ENCODE measurements at places on chromosomes 1 and 21.

DNA sequence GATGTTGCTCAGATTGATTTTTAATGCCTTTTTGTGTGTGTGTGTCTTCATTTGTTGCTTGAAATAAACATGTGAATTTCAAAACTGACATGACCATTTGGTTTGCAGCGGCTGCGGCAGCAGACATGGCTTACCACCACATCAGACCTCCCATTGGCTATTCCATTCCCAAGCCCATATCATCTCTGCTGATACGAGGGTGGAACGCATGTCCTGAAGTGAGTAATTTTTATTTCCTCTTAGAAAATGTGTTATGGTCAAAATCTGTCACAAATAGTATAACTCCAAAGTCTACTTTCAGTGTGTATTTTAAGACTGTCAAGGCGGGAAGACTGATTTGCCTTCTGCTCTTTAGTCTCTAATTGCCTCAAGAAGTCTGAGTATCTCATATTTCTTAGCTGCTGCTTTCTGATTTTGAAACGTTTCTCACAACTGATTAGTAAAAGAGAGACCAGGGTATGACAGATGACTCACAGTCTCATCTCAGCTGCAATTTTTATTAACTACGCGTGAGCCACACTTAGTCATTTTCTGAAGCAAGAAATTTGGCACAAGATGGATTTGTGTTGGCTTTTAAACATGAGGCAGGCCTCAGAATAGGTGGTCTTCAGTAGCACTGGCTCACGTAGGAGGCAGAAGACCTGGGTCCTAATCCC lies 49.0 kb downstream of the LRRC53 start:
- peak; percentile 13 for DNase-seq

DNA sequence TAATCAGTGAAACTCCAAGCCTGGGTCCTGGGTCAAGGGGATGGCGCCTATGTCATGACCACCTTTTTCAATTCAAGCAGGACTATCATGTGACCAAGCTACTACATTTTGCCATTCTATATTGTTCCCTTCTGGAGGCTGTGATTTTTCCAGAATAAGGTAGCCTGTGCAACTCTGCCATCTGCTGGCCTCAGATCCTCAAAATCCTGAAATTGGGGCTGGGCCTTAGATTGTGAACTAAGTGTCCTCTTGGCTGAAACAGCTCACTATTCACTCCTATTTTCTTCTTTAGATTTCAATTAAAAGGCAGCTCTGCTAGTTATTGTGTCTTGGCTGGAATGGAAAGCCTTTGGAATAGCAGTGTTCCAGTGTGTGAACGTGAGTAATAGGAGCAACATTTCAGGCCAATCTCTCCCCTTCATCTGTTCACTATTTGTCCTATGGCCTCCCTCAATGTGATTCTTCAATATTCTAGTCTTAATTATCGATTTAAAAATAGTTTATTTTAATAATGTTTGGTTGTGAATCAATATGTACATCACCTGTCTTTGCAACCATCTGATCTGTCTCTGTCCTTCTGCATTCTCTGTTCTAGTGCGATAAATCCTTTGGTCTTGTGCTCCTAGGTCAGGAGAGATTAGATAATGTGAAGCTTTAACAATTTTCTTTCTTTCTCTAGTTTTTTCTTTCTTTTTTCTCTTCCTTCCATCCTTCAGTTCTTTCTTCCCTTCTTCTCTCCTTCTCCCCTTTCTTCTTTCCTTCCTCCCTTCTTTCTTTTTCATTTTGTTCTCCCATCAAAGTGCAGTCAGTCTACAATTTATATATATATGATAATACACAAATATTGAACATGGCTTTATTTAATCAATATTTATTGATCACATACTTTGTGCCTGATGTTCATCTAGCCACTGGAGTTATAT lies 69.8 kb downstream of the CR1 start:
- DNase-seq: no peak

- no peak for DNase-seq
These were observed 3.0 kb upstream of the NFIA start for GRCh38 chr1:61079296-61079897.

DNA sequence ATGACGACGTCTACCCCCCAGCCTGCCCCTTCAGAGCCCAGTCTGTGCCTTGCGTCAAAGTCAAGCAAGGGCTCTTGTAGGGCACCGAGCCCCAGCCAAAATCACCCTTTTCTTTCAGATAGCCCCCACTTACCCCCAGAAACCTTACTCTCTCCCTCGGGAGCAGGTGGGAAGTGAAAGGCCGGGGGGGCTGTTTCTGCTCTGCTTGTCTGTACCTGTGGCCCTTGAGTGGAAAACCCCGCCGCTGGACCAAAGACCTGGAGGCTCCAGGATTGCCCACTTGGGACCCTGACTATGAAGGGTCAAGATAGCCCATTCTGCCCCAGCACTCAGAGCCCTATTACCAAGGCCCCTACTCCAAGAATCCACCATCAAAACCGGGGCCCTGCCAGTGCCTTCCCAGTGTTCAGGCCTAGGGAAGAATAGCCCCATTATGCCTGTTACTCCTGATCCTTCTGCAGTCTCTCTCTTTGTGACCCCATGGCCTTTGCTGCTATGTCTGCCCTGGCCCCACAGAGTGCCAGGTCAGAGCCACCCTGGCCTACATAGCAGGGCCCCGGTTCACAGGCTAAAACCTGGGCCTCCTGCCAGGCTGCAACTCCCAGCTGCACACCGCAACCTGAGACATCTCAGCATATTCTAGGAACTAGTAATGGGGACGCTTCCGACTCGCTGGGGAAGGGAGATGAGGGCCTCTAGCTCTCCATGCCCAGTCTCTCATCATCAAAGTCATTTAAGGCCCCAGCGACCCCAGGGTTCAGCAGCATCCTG lies 22.2 kb upstream of the HPDL start:
- no peak for DNase-seq

DNA sequence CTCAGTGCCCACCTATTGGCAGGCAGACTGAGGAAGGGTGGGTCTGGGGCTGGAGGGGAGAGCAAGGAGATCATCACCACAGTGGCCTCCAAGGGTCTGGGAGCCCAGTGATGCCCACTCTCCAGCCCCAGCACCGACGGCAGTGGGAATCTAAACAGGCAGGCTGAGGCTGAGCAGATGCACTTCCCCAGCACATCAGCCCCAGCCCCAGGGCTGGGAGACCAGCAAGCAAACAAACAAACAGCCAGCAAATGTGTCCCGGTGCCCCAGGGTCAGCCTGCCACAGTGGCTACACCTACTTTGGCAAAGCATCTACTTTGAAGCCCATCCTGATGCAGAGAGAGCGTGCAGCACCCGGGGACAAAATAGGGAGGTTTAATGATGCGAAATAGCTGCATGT lies 216.3 kb upstream of the ZC3H12A start:
- DNase-seq: no peak

DNA sequence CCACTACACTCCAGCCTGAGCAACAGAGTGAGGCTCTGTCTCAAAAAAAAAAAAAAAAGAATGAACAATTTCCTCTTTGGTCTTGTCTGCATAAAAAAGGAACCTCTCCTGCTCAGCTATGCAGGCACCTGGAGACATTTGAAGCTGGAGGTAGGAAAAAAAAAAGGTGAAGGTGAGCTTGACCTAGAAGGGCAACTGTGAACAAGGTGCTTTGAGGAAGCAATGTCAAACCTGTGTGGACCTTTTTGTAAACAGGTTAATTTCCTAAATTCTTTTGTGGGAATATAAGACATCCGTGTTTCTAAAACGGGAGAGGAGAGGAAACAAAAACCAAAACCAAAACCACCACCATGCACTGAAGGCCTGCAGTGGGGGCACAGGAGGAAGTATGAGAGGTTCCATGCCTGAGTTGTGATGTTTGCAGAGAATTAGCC lies 77.5 kb downstream of the SLC45A1 start:
- DNase-seq: no peak

GRCh38 chr1:199449221-199449620 lies 578.3 kb upstream of the NR5A2 start:
- no peak for DNase-seq

GRCh38 chr1:80064524-80064923 lies 1058.0 kb upstream of the ADGRL4 start:
- DNase-seq: peak; percentile 59

GRCh38 chr1:32693455-32694174 lies 9.0 kb downstream of the SYNC start:
- DNase-seq: no peak

DNA sequence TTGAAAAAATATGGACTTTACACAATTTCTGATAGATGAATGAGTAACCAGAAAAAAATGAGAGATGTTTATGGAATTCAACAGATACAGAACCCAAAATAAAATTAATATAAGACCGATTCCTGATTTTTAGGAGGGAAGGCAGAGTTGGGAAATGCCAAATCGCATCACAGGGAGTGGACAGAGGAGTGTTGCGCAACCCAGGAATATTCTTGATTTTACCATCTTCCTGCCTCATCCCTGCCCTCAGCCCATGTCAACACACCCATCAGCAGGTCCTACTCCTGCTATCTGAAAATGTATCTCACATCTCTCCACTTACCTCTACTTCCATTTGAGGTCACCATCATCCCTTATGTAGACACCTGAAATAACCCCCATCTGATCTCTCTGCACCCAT lies 221.0 kb downstream of the DSCAM start:
- DNase-seq: no peak

DNA sequence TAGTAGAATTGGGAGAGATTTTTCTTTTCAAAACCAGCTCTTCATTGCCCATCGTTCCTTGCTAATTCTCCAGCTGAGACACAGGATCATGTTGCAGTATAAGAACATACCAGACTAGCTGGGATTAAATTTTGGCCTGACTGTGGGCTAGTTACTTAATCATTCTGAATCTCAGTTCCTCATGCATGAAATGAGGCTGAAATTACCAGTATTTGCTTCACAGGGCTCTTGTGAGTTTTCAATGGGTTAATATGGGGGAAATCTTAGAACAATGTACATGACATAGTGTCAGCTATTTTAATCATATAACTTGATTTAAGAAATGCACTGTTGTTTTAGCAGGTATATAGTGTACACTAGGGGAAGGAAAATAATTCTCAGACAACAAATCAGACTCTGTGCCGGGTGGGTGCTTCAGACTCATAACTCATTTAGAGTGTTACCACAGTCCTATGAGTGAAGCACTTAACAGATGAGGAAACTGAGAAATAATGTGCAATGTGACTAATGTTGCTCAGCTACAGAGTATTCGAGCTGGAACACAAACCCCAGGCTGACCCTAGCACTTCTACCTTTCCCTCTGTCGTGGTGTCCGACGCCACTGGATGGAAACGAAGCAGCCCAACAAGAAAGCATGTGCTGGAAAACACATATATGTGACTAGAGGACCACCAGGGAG lies 137.6 kb upstream of the SGIP1 start:
- no peak for DNase-seq

- DNase-seq: no peak
These were observed 177.0 kb downstream of the NPHP4 start for GRCh38 chr1:5815211-5815610.

DNA sequence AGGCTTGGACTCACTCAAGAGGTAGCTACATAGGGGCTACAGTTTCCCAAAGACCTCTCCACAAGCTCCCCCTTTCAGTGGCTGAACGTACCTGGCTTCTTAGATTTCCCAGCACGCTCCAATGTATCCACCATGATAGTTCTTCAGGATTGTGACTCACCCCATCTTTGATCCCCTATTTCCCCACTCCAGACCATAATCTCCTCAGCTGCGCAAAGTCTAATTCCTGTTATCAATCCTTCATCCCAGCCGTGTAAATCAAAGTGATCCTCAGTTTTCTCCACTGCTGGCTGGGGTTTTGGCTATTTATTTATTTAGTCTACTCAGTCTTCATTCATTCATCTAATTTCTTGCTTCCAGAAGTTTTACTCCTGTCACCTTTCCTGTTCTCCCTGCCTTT lies 13.1 kb upstream of the CTPS1 start:
- DNase-seq: no peak

GRCh38 chr1:30189818-30190500 lies 533.4 kb downstream of the MATN1 start:
- no peak for DNase-seq

DNA sequence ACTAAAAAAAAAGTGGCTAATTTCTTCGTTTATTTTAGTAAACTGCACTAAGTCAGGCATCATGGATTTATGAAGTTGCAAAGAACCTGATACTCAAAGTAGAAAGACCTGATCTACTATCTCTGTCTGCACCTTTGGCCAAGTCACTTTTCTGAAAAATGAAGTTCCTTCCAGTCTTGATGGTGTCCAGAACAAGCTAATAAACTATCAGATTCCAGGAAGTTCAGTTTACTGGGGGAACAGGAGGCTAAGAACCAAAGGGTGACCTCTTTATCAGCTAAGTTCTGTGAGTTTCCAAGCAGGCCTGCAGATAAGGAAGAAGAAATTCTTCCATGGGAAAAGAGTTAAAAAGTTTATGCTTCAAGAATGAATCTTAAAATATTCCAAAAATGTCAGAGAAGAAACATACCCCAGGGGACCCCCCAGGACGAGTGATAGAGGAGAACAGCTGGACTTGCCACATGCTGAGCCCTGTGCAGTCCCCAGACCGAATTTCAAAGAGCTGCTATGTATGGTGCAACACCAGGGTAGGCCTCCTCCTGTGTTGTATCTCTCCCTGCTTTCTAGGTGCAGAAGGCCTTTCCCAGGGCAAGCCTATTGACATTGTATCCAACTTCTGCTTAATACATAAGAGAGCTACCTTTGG lies 72.8 kb upstream of the FGGY start:
- no peak for DNase-seq

DNA sequence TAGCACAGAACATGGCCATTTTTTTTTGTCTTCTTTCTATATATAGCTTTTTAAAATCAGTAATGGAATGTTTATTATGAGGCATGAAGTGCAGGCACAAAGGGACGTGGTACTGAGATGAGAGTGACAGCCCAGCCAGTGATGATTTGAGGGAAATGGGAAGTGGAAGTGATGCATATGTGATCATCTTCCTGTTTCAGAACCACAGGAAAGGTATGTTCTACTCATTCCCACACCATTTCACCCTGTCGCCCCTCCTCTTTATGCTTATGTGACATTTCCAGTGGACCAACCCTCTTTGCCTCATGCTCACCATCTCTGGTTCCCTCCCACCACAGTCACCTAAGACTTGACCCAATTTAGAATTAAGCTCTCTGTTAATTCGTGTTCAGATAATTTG lies 24.3 kb downstream of the PTGS2 start:
- peak; percentile 9 for DNase-seq

DNA sequence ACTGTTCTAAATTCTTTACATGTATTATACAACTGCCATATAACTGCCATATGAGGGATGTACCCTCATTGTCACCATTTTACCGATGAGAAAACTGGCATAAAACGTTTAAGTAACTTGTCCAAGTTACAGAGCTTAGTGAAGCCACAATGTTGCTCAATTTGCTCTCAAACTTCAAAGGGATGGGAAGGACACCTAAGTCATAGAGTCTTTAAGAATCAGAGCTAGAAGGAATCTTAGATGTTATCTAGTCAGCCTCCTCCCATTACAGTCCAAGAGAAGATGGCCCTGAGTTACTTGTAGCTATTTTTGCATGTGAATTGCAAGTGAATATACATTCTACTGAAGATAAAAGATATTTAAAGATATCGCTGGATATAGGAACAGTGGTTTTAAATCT lies 31.7 kb downstream of the SELL start:
- no peak for DNase-seq

GRCh38 chr21:41520560-41521442 lies 12.8 kb upstream of the TMPRSS2 start:
- no peak for DNase-seq
